ENCODE measurements at places on chromosomes 12 and 14. TPM values are rescaled to one million over a fixed set of nuclear protein-coding genes. Genes with fewer than 3 reads are reported as not detected.

Gene IGFBP6
- total RNA-seq, result 44.7 TPM

Gene RNASE1
- 99.4 TPM for total RNA-seq

Gene CLEC4A
- 0.19 TPM for total RNA-seq

Gene NPAS3
- total RNA-seq, result 0.38 TPM

Gene SAMD15
- total RNA-seq, result 0.49 TPM

Gene RFX4
- total RNA-seq, result not detected

Gene APOF
- not detected for total RNA-seq

Gene ZC2HC1C
- total RNA-seq, result 0.49 TPM

Gene SERPINA10
- total RNA-seq, result not detected

Gene ZC3H10
- total RNA-seq, result 6.4 TPM

Gene WNT5B
- total RNA-seq, result 0.32 TPM

Gene KRT77
- total RNA-seq, result not detected

Gene IL22
- not detected for total RNA-seq

Gene DPF3
- 11.4 TPM for total RNA-seq

Gene TTC7B
- 16.4 TPM for total RNA-seq

Gene DHRS2
- 0.13 TPM for total RNA-seq

Gene C14orf39
- total RNA-seq, result not detected

Gene TCL1A
- not detected for total RNA-seq

Gene NR1H4
- total RNA-seq, result not detected

Gene ERG28
- 4.5 TPM for total RNA-seq

Gene ZNF384
- 18.5 TPM for total RNA-seq

Gene CLEC7A
- 0.25 TPM for total RNA-seq

Gene GYS2
- not detected for total RNA-seq

Gene MYO1H
- total RNA-seq, result not detected

Gene NFATC4
- total RNA-seq, result 7.4 TPM

Gene KRT8
- 3.7 TPM for total RNA-seq

Gene CACNA1C
- total RNA-seq, result under 0.01 TPM

Gene ZDHHC22
- total RNA-seq, result under 0.01 TPM
